Diencephalon (tissue), 1 donor: ENCODE measurements at places on chromosomes 2 and 18. TPM values are rescaled to one million over a fixed set of nuclear protein-coding genes. Genes with fewer than 3 reads are reported as not detected.

ZNF385B gene
- 4.6 TPM for total RNA-seq

PARD3B gene
- 16.8 TPM for total RNA-seq

PAIP2B gene
- 20.3 TPM for total RNA-seq

C1QL2 gene
- total RNA-seq: 2.3 TPM
